Ammon's horn (tissue), 1 donor: ENCODE measurements at places on chromosomes 1 and 21.

GRCh38 chr1:148263128-148263905 is 111.2 kb upstream of the NBPF11 start:
- peak; percentile 74 for DNase-seq

- DNase-seq: no peak
Measured at GRCh38 chr1:198934901-198935305, 296.1 kb downstream of the PTPRC start.

- DNase-seq: no peak
Measured at GRCh38 chr1:36559061-36559460, 76.3 kb upstream of the CSF3R start.

DNA sequence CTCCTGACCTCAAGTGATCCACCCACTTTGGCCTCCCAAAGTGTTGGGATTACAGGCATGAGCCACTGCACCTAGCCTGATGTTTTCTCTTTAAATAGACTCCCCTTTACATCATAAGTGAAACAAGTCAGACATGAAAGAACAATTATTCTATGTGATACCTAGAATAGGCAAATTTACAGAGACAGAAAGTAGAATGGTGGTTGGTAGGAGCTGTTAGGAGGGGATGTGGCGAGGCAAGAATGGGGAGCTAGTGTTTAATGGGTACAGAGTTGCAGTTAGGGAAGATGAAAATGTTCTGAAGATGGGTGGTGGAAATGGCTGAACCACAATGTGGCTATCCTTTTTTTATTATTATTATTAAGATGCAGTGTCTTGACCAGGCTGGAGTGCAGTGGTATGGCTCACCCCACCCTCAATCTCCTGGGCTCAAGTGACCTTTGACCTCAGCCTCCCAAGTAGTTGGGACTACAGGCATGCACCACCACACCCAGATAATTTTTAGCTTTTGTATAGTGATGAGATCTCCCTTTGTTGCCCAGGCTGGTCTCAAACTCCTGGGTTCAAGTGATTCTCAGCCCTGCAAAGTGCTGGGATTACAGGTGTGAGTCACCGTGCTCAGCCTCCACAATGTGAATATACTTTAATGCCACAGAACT is 28.4 kb downstream of the ELF3 start:
- no peak for DNase-seq

DNA sequence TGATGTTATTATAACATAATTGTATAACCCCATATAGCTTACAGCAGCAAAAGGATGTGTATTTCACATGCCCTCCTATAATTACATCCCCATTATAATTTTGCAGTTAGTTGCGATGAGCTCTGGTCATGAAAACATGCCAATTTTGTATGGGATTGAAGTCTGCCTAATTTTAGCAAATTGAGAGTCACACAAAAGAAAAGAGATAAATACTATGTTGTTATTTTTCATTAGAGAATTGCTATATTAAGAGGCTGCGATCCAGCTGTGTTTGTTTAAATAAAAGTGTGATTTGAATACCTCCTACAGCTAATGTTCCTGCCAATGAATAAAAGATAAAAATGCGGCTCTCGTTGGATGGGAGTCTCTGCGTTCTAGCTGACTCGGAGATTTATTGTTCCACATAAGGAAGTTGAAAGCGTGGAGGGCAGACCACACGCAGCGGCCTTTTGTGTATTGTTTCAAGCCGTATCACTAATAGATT is 461.0 kb upstream of the NFIA start:
- DNase-seq: peak; percentile 57

DNA sequence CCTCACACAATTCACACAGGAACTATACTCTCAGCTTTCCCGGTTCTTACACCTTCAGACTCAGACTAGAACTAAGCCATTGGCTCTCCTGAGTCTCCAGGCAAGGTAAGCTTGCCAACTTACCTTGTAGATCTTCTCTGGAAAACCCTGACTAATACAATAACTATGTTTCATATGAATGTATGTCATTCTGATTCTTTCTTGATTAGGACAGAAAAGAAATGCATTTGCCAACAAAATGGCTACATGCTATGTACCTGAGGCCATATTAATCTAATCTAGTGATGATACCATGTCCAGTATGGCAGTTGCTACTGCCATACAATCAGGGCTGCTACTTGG is 9.8 kb upstream of the ZSWIM5 start:
- DNase-seq: no peak

- DNase-seq: no peak
Measured at GRCh38 chr1:48082271-48082962, 85.2 kb upstream of the TRABD2B start.

GRCh38 chr1:230067419-230067870 is 407 bp downstream of the GALNT2 start:
- peak; percentile 45 for DNase-seq
